AML-193 (cell line): ENCODE measurements at places on chromosomes 5 and 9.

DNA sequence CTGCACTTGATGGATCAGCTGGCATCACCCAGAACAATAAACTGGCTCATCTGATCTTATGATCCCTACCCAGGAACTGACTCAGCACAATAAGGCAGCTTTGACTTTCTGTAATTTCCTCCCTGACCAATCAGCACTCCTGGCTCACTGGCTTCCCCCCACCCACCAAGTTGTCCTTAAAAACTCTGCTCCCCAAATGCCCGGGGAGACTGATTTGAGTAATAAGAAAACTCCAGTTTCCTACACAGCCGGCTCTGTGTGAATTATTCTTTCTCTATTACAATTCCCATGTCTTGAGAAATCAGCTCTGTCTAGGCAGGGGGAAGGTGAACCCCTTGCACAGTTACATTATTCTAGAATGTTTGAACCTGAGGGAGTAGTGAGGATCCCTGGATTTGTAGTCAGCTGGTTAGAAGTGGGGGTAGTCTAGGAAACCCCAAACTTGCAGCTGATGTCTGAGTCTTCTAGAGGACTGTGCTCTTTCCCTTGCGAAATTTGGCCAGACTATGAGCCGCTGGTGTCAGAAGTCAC lies 111.7 kb upstream of the NEK6 start:
- no peak for DNase-seq

- no peak for DNase-seq
Observed at GRCh38 chr5:116453988-116454411, 120.6 kb downstream of the SEMA6A start.

GRCh38 chr5:167155387-167156005 lies 1135.9 kb upstream of the WWC1 start:
- no peak for DNase-seq

DNA sequence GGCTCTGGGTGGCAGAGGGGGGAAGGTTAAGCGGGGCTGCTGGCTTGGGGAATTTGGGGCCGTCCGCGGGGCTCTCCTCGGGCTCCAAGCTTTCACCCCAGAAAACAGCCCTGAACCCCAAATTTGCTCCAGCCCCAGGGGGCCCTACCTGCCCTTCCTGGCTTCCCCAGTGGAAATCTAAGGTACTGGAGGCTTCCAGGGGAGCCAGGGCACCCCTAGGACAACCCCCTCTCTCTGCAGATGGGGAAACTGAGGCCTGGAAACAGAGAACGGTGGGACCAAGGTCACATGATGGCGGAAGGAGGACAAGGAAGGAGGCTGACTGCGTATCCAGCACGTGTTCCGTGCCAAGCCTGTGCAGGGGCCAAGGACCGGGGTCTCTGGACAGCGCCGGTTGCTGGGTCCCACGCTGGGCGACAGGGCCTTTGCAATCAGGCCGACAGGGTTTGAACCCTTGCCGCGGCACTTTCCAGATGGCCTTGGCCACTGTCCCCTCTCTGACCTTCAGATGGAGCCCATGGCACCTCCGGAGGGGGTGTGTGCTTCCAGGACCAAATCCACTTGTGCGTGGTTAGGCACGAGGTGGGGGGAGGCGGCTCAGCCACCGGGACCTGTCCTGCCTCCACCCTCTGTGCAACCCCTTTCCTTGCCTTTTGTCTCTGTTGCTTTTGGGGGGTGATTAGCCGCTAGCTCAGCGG lies 183.1 kb downstream of the C9orf50 start:
- no peak for DNase-seq

GRCh38 chr5:164181604-164182003 lies 676.2 kb downstream of the MAT2B start:
- peak; percentile 12 for DNase-seq

DNA sequence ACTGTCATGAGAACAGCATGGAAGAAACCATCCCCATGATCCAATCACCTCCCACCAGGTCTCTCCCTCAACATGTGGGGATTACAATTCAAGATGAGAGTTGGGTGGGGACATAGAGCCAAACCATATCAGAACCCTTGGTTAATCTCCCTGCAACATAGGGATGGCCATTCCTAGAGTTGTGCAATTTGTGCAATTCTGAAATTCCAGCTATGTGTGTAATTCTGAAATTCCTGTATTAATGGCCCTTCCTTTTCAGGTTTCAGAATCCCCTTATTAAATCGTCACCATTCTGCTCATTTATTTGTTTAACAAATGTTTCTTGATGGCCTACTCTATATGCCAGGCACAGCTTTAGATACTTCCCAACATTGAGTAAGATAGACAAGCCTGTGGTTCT lies 282.6 kb downstream of the SMARCA2 start:
- no peak for DNase-seq

DNA sequence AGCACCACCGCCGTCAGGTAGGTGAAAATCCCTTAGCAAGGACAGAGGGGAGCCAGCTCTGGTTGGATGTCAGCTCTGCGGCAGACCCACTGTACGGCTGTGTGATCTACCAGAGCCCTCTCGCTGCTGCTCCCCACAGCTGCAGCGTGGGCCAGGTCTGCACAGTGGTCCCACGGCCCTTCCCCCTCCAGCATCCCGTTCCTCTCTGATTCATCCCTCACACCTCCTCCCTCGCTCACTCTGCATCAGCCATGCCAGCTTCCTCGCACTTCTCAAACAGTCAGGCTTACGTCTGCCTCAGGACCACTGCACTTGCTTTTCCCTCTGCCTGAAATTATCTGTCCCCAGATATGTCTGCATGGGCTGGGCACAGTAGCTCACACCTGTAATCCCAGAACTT lies 26.6 kb upstream of the CFAP157 start:
- DNase-seq, result no peak

DNA sequence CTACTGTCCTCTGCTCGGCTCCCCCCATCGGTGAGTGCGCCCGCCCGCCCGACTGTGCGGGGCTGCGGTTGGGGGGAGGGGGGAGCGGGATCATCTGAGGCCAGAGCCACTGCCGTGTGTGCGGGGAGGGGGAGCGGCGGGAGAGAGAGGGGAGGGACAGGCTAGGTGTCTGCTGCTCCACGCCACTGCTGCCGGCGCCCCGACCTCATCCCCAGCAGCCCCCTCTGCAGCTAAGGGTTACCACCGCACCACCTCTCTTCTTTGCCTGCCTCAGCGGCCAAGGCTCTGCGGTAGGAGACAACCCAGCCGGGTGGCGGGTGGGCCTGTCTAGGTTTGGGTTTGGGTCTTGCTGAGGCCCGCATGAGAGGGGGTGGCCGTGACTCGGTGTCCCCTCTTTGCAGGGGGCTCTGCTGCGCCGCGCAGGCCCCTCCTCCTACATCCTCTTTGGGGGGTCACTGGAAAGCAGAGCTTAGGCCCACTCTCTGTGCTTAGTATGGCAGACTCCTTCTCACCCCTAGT lies 670 bp upstream of the PURA start:
- no peak for DNase-seq

DNA sequence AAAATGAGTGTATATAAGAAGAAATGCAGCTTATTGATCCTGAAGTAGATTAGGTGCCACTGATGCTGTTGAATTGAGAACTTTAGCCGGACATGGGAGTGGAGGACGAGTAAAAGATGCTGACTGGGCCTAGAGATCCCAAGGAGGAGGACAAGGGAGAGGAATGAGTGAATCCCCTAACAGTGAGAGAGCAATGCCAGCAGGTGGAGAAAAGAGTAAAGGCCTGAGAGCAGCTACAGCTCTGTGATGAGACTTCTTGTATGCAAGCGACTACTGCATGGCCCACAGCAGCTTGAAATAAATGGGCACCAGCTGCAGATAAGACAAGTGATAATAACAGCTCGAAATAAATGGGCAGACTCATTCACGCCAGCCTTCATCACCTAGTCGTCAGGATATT lies 44.5 kb upstream of the JMY start:
- no peak for DNase-seq

DNA sequence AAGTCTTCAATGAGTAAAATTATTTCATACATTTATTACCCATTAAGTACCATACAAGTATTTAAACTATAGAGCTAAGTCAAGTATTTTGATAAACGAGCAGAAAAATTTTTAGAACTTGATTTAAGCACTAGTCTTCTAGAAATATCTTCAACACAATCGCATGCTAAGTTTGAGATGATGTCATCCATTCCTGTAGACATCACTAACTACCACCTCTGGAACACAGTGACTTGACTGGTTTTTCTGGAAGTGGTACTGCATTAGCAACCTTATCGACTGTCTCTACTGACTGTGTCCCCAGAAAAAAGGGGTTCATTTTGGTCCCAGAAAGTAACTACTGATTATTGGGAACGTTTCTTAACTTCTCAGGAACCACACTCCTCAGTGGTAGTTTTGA lies 69.0 kb downstream of the CDC14B start:
- no peak for DNase-seq

DNA sequence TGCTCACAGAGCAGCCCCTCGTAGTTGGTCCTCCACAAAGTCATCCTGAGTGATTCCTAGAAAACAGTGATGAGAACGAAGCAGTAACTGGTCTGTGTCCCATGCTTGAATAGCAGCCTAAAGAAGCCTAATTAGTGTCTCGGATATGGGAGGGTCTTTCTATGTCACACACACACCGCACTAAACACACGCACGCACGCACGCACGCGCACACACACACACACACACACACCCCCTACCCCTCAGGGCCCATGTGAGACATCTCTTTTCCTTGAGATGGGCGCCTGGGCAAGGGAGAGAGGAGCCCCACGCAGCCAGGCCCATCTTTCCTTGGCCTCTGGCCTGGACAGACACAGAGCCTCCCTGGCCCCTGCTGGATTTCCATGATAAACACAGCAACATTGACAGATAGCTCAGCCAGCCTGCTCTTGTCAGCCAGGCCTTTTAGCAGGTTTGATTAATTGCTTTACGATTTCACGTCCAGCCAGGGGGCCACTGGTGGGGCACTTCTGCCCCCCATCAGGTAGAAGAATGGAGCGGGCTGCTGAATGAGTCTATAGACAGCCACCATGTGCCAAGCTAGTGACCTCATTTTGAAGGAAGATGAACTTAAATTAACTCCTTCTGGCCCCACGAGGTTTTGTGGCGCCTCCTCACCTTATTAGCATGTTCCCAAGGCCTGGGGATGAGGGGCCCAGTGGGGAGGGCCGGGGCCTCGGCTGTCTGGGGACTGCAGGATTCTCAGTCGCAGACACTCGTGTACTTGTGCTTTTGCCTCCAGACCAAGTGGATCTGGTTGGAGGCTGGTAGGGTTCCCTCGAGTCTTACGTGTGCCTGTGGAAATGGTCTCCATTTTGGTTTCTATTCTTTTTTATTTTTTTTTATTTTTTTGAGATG lies 36.2 kb upstream of the PRDM12 start:
- DNase-seq, result no peak

- DNase-seq, result no peak
Observed at GRCh38 chr5:92429646-92430045, 1046.5 kb upstream of the ARRDC3 start.

DNA sequence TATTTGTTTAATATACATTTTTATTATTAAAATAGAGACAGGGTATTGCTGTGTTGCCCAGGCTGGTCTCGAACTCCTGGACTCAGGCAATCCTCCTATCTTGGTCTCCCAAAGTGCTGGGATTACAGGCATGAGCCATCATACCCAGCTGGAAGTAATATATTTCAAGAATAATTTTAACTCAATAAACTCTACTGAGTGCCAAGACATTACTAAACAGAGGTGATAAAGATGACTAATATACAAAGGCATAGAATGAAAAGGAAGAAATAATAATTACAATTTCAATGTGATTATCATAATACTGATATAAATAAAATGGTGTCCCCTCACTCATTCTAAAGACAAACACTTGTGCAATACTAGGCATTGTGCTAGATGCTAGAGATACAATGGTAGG lies 13.9 kb downstream of the GOLPH3 start:
- DNase-seq, result no peak

DNA sequence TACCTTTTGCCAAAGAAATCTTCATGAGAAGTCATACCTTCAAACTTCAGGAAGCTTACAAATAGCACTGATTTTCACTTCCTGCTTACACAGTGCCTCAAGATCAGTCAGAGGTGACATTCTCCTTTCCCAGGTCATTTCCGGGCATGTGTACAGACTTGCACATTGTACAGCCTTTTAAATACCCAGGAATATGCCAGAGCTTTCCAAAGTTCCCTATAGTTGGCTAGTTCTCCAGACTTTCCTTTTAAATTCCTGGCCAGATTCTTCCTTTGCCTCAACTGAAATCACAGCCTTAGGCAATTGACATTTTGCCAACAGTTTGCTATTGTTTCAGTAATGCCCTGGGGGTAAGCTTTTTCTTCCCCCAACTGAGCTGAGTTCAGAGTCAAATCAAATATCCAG lies 47.2 kb downstream of the RFX3 start:
- DNase-seq, result no peak

- DNase-seq, result no peak
Observed at GRCh38 chr9:137168573-137168903, 1.3 kb downstream of the LRRC26 start.

DNA sequence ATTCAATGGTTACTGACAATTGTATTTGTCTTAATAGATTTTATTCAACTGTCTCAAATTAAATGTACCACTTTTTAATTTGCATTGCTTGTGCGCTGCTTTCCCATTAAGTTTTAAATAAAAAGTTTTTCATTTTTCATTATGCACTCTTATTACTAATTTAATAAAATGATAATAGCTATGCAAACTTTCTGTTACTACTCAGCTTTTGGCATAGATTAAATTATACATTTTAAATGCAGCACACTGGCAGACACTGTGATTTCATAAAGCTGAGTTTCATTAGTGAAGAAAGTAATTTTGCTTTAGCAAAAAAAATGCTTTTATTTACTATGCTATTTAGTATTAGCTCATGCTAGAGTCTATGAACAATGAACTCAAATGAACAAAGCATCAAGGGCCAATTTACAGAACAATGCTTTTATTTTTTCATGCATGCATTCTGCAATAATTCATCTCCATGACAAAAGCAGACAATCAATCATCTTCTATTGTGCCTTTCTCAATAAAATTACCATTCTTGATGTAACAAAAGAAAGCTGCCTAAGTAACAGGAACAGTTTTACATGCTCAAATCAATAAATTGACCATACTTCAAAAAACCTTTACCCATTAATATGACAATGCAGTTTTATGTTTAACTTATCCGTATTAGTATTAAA lies 595.2 kb upstream of the ARRDC3 start:
- DNase-seq, result no peak

DNA sequence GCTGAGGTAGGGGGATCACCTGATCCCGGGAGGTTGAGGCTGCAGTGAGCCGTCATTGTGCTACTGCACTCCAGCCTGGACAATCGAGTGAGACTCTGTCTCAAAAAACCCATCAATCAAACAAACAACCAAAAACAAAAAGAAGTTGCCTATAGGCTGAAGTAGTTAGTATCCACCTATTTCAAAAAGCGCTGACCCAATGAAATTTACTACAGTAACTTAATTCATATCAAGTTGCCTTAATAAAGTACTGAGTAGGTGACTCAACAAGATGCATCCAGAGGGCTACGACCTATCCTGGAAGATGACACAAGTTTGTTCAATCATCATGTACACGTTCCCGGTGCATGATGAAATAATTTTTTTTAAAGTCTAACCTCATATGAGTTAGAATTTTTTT lies 648.6 kb upstream of the DMAC1 start:
- no peak for DNase-seq

GRCh38 chr9:120892748-120893610 lies 16.0 kb upstream of the PHF19 start:
- peak; percentile 59 for DNase-seq

- DNase-seq, result no peak
Observed at GRCh38 chr9:95556521-95556920, 39.8 kb upstream of the PTCH1 start.

- DNase-seq, result no peak
Observed at GRCh38 chr9:127137640-127138360, 15.4 kb upstream of the ANGPTL2 start.
